Stomach (tissue), 19 donors: ENCODE measurements at places on chromosomes 12 and 14. TPM values are rescaled to one million over a fixed set of nuclear protein-coding genes. Genes with fewer than 3 reads are reported as not detected.
A peak's percentile ranks its signal among the peaks of the same experiment; 100 is the strongest.

GRCh38 chr12:113525066-113525465 is 53.4 kb upstream of the LHX5 start:
- no peak for DNase-seq
- H3K27ac ChIP-seq = no peak overlapping the region
- H3K36me3 ChIP-seq = no peaks in the 10 kb centered on the region
- H3K27me3 ChIP-seq = no peaks in the 10 kb centered on the region
- H3K4me3 ChIP-seq = no peak overlapping the region
- H3K4me1 ChIP-seq = no peaks in the 10 kb centered on the region

DNA sequence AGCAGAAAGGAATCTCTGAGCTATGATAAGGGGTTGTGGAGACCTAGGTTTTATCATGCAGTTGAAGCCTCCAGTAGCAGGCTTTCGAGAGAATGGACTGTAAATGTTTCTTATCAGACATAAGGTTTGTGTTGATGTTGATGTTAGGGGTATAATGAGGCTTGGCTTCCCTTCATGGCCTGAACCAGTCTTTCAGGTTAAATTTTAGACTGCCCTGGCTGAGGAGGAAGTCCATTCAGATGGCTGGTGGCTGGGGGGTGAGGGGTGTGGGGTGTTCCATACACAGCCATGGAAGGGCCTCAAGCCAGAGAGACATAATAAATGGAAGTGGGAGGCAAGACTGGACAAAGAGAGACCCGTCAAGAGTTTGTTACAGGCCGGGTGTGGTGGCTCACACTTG is 65.1 kb downstream of the IRF2BPL start:
- peak; percentile 65 for DNase-seq
- no peaks in the 10 kb centered on the region for H3K27me3 ChIP-seq
- no peaks in the 10 kb centered on the region for H3K36me3 ChIP-seq
- no peak overlapping the region for H3K4me3 ChIP-seq

DNA sequence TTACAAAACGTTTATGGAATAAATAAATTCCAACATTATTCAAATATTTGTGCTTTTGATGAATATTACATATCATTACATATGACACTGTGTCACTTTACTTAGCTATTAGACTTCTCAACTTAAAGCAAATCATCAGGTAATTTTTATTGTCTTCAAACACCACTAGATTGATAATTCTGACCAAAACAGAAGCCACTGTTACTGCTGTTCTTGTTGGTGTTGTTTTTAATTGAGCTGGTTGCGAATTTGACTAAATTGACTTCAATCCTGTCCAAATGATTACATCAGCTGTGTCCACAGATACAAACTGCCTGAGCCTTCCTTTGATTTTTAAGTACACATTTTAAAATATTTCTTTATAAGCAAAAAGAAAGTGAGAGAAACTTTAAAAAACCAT is 29.2 kb downstream of the PRKD1 start:
- H3K36me3 ChIP-seq = no peaks in the 10 kb centered on the region
- H3K4me3 ChIP-seq = no peak overlapping the region
- H3K4me1 ChIP-seq = peaks cover 6% of the 10 kb centered on the region
- H3K27ac ChIP-seq = no peak overlapping the region

DNA sequence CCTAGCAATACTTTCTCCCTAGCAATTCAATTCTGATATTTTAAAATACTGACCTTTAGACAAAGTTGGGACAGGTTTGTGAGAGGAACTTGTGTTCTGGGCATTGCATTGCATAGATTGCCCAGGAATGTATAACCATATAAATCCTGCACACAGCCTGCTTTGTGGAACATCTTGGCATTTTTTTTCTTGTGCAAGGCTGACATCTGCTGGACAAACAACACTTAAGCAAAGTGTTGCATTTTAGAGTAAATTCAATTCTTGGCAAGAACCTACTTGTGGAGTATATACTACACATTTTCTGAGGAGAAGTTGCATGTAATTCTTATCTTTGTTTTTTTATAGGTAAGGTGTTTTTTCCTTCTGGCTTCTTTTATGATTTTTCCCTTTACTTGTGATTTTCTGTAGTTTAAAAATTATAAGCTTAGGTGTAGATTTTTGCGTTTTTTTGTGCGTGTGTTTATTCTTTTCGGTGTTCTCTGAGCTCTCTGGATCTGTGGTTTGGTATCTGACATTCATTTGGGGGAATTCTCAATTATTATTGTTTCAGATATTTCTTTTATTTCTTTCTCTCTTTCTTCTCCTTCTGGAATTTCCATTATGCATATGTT is 26.4 kb downstream of the TESPA1 start:
- DNase-seq = peak; percentile 87
- H3K4me3 ChIP-seq = no peak overlapping the region
- H3K27me3 ChIP-seq = peaks cover 7% of the 10 kb centered on the region
- H3K4me1 ChIP-seq = no peaks in the 10 kb centered on the region

- no peak overlapping the region for H3K4me3 ChIP-seq
- no peaks in the 10 kb centered on the region for H3K36me3 ChIP-seq
- no peak overlapping the region for H3K27ac ChIP-seq
- H3K27me3 ChIP-seq = no peaks in the 10 kb centered on the region
- no peak for DNase-seq
- H3K4me1 ChIP-seq = no peaks in the 10 kb centered on the region
Observed at GRCh38 chr12:5498076-5498475, 66.2 kb downstream of the NTF3 start.

DNA sequence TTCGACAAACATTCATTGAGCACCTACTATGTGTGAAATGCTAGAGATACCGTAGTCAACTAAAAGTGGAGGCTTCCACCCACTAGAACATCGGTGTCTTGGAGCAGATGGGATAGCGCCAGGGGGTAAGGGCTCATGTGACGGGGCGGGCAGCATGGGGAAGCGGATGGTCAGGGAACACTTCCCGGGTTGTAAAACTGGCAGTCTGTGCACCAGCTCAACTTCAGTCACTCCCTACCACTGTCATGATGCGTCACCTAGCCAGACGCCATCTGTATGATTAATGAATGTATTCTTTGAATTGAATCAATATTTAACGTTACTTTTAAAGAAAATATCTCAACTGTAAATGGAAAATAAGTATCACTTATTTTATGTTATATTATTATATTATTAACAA is 93.5 kb downstream of the PIWIL1 start:
- H3K27ac ChIP-seq = no peak overlapping the region
- DNase-seq = no peak
- no peaks in the 10 kb centered on the region for H3K4me1 ChIP-seq
- H3K36me3 ChIP-seq = no peaks in the 10 kb centered on the region
- H3K27me3 ChIP-seq = no peaks in the 10 kb centered on the region
- no peak overlapping the region for H3K4me3 ChIP-seq

GRCh38 chr14:99602054-99602787 is 1.8 kb downstream of the CCDC85C start:
- DNase-seq = peak; percentile 77
- no peaks in the 10 kb centered on the region for H3K36me3 ChIP-seq
- H3K27ac ChIP-seq = peak overlapping the region; percentile 76
- H3K27me3 ChIP-seq = no peaks in the 10 kb centered on the region
- peak overlapping the region; percentile 80 for H3K4me3 ChIP-seq

The HOXC10 gene
- polyA plus RNA-seq = not detected

The YY1 gene
- 27.0 TPM for polyA plus RNA-seq

The CMA1 gene
- 0.23 TPM for polyA plus RNA-seq

The ADCY4 gene
- 18.9 TPM for polyA plus RNA-seq
